ENCODE measurements at places on chromosomes 7 and 10.

- DNase-seq = no peak
Measured at GRCh38 chr10:92809840-92810239, 38.5 kb upstream of the EXOC6 start.

DNA sequence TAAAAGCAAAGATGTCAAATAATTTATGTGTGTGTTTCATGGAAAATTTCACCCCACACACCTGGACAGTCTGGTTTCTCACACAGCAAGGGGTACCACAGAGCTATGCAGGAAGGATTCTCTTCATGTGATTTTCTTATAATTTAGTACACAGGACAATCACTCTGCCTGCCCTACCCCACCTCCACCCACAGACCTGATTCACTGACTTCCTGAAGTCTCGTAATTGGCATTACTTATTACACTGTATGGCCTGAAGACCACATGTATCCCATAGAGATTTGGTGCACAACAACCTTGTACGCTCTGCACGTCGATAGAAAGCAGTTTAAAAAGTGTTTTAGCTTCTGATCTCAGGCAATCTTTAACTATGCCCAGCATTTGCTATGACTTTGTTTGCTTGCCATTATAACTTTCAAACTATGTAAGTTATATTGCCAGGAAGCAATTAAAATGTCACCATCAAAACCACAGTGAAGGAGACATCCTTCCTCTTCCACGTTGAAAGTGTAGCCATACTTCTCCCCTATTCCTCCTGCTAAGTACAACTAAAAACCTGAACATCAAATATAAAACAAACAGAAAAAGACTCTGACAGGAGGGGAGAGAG, 279.4 kb upstream of the IMMP2L start:
- DNase-seq = no peak

DNA sequence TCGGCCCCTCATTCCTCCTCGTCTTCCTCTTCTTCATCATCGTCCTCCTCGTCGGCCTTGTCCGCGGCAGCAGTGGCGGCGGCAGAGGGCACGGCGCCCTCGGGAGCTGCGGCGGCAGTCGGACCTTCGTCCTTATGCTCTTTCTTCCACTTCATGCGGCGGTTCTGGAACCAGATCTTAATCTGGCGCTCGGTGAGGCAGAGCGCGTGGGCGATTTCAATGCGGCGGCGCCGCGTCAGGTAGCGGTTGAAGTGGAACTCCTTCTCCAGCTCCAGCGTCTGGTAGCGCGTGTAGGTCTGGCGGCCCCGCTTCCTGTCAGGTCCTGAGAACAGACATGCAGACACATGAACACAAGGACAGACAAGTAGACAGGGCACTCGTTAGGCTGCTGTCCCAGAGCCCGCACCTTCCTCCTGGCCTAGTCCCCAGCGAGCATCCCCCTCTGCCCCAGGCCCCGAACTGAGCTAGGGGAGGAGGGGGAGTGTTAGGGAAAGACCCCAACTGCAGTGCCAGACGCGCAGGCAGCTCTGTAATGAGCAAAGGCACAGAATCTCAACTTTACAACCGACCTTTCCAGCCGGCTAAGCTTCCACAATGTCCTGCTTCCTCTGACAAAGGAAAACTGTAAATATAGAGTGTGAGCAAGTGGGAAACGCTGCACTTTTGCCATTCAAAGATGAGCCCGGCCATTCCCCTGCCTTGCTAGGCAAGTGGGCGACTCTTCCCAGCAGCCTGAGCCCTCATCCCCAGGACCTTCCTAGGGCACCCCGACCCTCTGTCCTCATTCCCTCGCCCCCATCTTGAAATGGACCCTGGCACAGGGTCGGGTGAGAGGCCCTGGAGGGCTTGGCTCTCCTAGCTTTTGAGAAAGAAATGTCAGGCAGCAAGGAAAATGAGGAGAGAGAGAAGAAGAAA, 1.3 kb downstream of the HOXA7 start:
- no peak for DNase-seq

DNA sequence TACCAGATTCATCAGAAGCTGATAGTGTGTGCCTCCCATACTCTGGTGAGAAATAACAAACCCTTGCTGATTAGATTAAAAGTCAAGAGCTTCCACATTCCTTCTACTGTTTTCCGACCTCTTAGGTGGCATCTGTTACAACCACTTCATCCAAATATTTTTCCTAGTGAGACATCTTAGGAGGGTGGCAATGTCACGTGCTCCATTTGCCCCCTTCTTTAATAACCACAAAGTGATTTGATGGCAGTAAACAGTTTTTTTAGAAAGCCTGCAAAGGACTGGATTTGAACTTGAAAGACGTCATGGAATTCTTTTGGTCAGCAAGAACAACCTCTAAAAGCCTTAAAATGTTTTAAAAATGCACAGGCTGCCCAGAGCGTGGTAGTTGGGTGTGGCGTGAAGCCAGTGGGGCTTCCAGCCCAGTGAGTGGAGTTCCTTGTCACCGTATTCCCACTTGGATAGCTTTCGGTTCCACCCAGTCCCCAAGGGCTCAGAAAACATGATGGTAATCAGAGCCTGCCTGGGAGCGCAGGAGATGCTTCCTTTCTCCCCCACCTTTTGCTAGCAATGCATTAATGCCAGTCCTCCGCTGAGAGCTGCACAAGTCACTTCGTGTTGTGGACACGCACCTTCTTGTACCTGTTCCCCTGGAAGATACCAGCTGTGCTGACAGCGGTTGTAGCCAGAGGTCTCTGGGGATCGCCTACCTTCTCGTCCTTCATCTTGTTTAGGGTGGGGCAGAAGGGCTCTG, 256.4 kb downstream of the KIAA1217 start:
- no peak for DNase-seq

DNA sequence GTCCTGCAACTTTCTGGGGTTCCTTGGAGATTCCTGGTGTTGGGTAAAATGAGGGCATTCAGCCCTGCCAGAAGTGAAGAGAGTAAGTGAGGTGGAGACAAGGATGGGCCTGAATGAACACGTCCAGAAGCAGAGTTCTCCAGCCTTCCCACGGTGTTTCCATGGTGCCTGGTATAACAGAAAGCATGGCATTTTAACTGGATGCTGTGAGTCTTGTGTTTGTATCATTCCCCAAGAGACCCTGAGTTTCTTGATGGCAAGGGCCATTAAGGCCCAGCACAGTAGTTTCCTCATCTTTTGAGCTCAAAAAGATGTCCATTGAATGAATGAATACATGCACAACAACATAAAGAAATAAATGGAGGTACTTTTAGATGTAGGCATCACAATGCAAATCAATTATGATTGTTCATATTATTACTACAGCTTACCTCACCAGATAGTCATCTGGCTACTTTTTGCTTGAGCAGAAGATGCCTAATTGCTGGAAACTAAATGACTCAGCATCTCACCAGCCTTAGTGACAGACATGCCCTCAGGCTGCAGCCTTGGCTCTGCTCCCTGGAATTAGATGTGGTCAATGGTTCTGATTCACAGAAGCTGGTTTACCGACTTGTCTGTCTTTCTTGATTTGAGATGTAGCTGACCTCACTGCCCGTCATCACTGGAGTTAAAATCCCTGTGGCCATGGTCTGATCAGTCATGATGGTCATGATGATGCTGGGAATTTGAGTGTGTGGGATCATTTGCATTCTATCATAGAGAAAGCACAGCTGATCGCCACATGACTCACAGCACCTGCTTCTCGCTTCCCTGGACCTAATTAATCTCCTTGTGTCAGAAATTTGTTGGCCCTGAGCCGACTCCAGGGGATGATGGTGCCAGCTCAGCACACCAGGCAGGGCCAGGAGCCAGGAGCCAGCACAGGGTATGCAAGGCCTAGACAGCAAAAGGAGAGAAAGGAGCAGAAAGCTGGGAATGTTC, 83.9 kb downstream of the CXCL12 start:
- peak; percentile 94 for DNase-seq

GRCh38 chr7:23963461-23964165, 253.6 kb downstream of the STK31 start:
- no peak for DNase-seq

DNA sequence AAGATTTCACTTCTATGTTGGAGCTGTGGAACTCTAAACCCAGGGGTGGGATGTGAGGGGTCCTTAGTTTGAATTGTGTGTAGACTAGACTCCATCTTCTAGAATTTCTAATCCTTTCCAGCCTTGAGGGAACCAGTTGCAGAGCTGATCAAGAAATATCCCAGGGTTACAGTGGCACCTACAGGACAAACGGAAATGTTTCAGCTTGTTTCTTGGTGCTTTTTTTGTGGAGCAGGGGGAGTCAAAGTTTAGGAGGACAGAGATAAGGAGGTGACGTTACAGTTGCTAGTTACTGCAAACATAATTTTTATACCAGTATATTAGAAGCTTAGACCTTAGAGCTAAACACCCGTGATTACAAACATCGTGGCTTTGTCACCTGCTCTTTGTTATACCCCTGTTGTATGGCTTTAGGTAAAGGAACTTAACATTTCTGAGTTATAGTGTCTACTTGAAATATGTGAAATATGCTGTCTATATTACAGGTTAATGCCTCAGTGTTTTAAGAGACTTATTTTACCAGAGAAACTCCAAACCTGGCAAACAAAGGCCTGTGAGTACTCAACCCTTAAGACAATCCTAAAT, 84.5 kb upstream of the DYNC1I1 start:
- no peak for DNase-seq

GRCh38 chr7:117269886-117270285, 53.0 kb downstream of the WNT2 start:
- DNase-seq = no peak

DNA sequence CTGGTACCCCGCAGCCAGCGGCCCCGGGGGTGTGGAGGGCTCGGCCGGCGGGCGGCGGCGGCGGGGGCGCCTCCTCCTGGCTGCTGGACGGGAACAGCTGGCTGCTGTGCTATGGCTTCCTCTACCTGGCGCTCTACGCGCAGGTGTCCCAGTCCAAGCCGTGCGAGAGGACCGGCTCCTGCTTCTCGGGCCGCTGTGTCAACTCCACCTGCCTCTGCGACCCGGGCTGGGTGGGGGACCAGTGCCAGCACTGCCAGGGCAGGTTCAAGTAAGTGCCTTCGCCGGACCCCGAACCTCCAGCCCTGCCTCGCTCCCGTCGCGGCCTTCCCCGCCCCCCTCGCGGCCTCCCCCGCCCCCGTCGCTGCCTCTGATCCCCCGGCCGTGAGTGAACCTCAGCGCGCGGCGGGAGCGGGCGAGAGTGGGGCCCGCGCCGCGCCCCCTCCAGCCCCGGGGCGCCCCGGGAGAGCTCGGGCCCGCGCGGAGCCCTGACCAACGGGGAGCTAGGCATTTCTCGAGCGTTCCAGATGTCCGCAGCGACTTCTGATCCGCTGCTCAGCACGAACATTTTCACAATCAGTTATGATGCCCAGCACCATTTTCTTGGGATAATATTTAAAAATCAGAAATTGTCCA, 727 bp downstream of the ATRNL1 start:
- DNase-seq = no peak

GRCh38 chr10:53153831-53154230, 381.2 kb upstream of the MBL2 start:
- no peak for DNase-seq

GRCh38 chr7:90613088-90613498, 17.0 kb downstream of the CDK14 start:
- no peak for DNase-seq

DNA sequence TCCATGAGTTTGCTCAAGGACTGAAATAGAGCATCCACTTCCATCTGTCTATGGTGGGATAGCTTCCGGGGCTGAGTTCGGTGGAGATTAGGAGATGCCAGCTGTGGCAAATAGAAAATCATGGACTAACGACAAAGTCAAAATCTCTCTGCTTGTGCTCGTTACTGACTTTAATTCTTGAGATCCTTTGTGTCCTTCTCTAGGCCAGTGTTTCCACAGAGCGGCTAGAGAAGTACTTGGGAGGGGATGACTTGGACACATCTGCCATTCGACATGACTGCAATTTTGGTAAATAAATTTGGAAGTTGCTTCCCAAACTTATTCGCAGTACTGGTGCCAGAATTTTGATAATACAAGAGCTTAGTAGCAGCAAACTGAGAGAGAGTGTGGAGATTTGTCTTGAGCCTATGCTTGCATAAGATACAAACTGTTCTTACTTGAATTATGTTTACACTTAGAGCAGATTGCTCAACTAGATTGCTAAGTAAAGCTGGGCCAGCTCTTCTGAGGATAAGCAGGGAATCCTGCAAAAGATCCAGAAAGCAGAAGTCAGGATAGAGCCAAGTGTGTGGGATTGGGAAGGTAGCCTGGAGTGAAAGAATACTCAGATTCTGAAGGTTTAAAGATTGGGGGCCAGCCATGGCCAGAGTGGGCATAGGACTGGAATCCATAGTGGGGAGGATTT, 27.6 kb downstream of the ABCC2 start:
- DNase-seq = no peak

DNA sequence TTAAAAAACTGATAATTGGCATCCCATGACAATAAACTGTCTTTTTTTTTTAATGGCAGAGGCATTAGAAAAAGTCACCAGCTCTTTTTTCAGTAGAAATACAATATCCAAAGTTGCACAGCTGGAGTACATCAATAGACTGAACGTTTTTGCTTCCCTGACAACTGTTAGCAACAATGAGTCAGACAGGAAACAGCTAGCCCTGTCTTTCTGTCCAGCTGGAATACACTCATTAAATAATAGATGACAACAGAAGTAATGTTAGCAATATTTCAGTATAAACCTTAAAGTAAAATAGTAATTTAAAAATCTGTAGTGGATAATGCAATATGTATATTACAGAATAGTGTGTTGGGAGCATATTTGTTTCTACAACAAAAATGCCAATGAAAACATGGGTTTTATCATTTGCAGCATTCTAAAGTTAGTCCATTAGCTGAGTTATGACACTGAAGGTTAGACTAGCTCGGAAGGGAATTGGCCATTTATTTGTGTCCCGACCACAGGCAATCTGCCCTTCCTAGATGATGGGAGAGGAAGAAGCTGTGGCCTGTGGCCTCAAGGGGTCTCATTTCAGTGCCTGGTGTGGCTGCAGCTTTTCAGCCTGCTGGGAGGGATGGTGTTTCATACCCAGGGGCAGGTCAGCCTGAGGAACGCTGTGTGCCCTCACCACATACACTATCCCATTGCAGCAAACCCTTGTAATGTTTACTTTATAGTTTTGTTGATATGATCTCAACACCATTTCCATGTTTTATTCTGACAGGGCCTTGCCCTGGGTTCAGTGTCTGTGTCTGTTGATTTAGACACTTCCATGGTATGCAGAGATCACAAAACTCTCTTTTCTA, 173.3 kb downstream of the SLC16A9 start:
- peak; percentile 74 for DNase-seq

DNA sequence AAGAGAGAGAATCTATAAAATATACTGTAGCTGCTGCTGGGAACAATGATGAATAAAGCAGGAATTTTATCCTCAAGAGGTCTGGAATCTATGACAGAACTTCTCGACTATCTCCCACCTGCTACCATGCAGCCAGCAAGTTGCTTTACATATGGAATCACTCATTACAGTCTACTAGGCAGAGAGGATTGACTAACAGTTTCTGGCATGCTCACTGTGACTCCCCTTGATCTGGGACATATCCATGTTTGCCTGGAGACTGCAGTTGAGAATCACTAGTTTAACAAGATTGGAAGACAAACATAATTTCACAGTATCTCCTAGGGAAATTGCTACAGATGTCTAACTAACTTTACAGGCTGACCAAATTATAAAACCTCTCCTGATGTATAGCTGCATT, 13.3 kb downstream of the GPR37 start:
- peak; percentile 74 for DNase-seq

Measured in AG04450 (cell line).